Foreskin keratinocyte (primary cell): ENCODE measurements at places on chromosomes 2 and 18. TPM values are rescaled to one million over a fixed set of nuclear protein-coding genes. Genes with fewer than 3 reads are reported as not detected.

IFT172 gene
- polyA plus RNA-seq: 10.9 and 11.6 TPM in 2 replicates

DNA sequence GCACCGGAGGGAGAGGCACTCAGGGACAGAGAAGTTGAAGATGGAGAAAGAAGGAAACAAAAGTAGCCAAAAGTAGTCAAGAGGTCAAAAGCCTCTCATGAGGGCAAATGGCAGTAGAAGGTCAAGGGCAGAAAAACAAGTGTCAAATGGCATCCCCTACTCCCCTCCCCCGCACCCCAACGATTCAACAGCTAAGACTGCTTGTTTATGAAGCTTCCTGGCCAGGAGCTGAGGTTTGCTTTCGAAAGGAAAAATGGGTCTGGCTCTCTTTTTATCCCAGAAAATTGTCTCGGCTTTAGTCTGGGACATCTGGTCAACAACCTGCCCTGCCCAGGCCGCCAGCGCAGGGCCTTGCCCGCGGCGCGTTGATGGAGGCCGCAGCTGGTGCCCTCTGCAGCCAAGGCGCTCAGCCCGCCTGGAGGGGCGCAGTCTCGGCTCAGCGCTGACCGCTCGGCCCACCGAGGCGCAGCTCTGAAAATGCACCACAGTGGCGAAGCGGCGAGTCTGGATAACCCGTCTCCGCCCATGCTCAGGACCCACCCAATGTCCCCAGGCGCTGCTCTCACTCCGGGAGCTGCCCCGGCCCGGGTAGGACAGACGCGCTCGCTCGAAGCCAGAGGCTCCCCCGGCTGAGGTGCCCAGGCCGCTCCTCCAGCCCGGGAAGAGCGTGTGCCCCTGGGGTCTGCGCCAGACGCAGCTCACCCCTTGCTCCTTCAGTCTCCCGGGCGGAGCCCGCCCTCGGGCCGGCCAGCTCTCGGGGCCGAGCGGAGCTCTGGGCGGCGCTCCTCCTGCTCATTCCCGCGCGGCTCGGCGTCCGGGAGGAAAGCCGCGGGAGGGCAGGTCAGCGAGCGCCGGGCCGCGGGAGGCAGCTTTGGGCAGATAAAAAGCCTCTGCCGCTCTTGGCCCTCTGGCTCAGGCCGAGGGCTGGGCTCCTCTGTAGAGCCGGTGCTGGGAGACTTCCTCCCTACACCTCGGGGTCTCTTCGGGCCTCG lies 1.8 kb upstream of the TBR1 start:
- no peak for DNase-seq

EGR4 gene
- polyA plus RNA-seq: not detected in 2 replicates

GRCh38 chr2:200419325-200419724 lies 90.5 kb downstream of the KCTD18 start:
- DNase-seq: no peak

DNA sequence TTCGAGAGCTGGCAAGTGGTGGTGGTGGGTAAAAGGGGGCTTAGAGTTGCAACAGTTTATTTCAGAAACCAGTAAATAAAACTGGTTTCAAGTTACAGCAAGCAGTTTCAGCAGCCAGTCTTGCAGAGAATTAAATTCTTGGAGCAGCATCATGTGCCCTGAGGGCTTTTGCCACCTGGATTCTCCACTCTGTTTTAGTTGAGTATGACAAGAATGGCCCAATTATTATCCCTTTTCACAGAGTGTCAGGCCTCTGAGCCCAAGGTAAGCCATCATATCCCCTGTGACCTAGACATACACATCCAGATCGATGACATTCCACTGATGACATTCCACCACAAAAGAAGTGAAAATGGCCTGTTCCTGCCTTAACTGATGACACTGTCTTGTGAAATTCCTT lies 72.8 kb upstream of the FANCL start:
- DNase-seq: peak; percentile 0

GRCh38 chr2:228064024-228064423 lies 117.5 kb downstream of the SPHKAP start:
- DNase-seq: no peak

DNA sequence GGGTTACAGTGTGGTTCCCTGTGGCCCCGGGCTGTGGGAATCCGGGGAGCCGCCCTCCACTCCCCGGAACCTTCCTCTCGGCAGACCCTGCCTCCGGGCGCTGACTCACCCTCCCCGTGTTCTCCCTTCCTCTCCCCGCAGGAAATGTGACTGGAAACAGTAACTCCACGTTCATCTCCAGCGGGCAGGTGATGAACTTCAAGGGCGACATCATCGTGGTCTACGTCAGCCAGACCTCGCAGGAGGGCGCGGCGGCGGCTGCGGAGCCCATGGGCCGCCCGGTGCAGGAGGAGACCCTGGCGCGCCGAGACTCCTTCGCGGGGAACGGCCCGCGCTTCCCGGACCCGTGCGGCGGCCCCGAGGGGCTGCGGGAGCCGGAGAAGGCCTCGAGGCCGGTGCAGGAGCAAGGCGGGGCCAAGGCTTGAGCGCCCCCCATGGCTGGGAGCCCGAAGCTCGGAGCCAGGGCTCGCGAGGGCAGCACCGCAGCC lies 59.5 kb downstream of the TNFRSF11A start:
- DNase-seq: peak; percentile 63
